ENCODE measurements at places on chromosomes 1 and 21.

DNA sequence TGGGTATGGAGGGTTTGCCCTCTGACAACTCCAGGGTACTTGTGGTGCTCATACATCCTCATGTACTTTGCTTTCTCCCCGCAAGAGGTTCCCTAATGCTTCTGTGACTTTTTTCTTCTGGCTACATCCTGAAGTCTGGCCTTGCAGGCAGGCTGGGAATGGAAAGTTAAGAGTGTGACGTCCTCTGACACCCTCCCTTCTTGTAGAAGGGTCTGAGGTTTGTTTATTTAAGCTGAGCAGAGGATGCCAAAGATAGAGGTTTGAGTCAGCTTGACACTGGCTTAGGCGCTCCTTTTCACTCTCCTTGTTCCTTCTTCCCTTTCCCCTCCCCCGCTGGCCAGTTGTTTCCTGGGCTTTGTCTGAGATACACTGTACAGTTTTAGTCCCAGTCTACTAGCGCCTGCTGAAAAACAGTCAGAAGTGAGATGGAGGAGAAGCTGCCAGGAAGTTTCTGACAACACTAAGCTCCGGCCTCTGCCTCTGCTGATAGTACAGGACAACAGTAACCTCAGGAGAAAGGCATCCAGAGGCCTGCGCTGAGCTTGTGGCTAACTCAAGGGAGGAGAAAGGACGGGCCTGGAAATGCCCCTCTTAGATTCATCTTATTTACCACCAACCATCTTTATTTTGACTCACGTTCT is at the start of gene MACF1:
Gene MACF1, plus strand, starts transcription at position 255 of the 641 bp plus-strand sequence. Its CDS starts 328 bp downstream, at position 583.
- DNase-seq: no peak

DNA sequence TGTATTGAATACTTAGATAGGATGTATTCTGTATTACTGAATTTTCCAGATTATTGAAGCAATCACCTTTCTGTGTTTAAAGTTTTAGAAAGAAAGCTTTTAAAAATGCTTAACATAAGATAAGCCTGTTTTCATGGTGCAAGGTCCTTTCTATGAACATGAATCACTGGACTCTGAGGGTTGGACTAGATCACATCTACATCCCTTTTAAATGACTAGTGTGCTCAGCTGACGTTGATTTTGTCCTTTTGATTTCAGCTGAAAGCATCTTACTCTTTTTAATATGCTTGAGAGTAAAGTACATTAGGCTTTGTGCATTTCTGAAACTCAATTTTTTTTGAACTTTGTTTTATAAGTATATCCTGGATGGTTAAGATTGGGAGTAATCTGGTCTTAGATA is 16.2 kb downstream of the MIER1 start:
- no peak for DNase-seq

DNA sequence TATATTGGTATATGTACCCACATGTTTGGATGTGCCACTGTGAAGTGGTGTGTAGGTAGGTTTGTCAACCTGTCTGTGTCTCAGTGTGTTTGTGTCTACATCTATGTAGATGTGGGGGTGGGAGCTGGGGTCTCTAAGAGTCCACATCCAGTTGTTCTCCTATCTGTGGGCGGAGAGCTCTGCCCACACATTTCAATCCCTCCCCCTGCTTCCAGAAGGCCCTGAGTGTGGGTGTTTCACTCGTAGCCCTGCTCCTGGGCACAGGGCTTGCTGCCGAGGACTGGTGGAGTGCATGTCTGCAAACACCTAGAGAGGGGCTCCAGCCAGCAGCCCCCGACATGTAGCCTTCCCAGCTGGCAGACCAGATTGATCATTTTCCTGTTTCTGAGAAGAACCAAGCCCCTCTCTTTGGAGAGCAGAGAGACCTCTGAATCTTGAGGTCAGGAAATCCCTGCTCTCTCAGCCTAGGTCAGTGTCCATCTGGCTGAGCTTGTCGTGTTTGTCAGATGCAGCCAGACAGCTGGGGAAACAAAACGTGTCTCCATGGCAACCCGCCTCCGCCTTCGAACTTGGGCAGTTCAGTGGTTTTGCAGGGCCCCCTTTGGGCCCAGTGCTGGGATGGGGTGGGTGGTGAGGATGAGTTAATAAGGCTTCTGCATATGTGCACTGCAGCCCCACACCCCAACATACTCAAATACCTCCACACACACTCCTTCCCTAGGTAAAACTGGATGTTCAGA is 31.2 kb upstream of the SYNC start:
- DNase-seq: no peak

GRCh38 chr1:145806408-145806807 is 17.5 kb downstream of the RNF115 start:
- no peak for DNase-seq

DNA sequence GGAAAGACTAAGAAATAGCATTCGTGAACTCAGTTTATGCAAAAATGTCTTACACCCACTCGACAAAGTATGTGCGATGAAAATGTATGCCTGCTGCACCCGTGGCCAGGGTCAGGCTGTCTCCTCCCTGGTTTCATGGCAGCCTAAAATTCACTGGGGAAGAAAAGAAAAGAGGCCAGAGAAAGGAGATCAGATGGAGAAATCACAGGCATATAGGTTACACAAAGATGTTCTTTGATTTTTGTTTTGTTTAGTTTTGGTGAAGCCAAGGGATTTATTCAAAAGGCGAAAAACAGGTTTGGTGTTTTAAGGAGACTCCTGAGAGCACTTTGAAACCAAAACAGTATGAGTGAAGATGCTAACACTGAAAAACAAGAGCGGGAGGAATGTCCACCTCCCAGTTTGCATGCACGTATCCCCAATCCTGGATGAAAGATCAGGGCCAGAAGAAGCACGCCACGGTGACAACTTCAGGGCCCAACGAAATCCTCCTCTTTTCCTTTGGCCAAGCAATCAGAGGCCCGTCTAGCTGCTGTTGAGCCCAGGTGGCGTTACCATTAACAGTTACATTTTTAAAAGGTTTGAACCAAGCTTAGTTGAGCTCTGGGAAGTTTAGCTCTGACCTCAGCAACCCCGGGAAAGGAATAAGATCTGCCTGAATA is 992 bp upstream of the SSX2IP start:
- DNase-seq: no peak

DNA sequence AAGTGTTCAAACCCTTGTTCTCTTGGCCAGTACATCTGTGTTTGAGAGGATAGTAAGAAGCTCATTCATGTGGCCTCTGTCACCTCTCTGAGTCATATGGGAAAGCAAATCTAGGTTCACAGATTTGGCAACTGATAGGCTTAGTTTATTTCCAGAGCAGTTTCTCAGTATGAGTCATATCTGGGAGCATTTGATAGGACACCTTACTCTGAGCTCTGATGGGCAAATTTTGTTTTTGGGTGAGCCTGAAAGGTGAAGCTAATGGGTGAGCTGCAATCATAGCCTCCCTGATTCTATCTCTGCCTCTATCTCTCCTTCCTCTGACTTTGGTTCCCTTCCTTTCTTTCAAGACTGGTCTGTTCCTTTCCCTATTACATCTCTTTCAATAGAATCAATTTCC is 134.4 kb downstream of the S1PR1 start:
- DNase-seq: no peak

DNA sequence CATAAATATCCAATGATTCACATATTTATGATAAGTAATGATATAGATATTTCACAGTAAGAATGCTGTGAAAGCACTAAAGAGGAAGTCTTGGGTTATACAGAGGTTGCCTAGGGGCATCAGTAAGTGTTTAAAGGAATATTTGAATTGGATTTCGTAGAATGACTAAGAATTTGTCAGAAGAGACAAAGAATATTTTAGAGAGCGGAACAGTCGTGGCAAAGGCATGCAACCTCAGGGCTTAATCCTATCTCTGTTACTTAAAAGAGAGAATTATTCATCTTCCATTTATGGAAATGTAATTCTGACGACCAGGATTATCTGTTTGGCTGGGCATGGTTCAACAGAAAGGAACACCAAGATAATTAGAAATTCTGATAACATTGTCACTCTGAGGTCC is 171.9 kb upstream of the NR5A2 start:
- no peak for DNase-seq

- no peak for DNase-seq
These were observed 168.9 kb upstream of the HOOK1 start for GRCh38 chr1:59645893-59646292.
